Activated CD8-positive, alpha-beta T cell treated with anti-CD3 and anti-CD28 coated beads, Interleukin-2, amount 10 ng/mL, durations not matched to agents 7 days and 5 days (primary cell): ENCODE measurements at places on chromosomes 6 and 20.

- no peak for DNase-seq
Measured at GRCh38 chr20:9166153-9166780, 97.4 kb downstream of the PLCB4 start.

GRCh38 chr6:45112711-45113110 is 215.4 kb upstream of the RUNX2 start:
- DNase-seq = no peak

- no peak for DNase-seq
Measured at GRCh38 chr6:4271761-4272470, 136.5 kb upstream of the ECI2 start.

GRCh38 chr20:60035-60918 is 27.2 kb upstream of the DEFB125 start:
- no peak for DNase-seq

DNA sequence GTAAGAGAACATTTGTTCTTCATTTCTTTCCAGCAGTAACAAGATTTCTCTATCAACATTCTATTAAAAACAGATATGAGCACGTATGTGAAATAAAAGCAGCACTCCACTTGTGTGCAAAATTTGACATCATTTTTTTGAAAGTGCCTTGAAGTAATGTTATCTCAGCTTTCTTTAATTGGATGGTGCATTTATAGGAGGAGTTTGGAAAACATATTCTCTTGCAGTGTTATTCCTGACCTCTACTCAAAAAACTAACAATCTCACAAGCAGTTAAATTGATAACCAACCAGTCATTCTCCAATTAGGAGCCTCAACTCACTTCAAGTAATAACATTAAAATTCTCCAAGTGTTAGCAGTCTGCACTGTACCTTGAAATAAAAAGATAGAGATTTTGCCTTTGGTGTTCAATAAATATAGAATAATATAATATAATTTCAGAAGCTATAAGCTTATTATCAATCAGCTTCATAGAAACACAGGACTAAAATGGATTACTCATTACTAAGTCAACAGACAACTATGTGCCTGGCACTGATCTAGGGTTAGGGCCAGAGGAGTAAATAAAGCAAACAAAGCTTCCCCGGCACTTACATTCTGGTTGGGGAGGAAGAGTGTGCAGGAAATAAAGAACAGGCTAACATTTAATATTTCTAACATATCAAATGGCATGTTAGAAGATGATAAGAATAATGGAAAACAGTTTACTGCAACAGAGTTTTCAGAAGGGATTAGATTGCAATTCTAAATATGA is 149.0 kb upstream of the SGK1 start:
- no peak for DNase-seq

GRCh38 chr6:3291987-3292386 is 33.2 kb downstream of the PSMG4 start:
- no peak for DNase-seq

- no peak for DNase-seq
Measured at GRCh38 chr20:16115911-16116552, 457.2 kb downstream of the KIF16B start.

DNA sequence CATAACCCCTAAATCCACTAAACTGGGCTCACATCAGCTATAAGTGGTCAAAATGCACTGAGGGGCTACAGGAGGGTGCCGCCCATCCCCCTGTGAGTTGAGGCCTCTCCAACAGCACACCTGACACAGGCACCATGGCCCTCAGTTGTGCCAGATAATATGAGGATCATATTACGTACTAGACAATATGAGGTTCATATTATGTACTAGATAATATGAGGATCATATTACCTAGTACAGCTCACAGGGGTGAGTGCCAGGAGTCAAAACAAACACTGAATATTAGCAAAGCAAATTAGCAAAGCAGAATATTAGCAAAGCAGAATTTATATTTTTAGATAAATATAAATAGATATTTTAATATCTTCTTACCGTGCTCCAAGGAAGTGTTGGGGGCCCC is 35.3 kb downstream of the CD24 start:
- no peak for DNase-seq

DNA sequence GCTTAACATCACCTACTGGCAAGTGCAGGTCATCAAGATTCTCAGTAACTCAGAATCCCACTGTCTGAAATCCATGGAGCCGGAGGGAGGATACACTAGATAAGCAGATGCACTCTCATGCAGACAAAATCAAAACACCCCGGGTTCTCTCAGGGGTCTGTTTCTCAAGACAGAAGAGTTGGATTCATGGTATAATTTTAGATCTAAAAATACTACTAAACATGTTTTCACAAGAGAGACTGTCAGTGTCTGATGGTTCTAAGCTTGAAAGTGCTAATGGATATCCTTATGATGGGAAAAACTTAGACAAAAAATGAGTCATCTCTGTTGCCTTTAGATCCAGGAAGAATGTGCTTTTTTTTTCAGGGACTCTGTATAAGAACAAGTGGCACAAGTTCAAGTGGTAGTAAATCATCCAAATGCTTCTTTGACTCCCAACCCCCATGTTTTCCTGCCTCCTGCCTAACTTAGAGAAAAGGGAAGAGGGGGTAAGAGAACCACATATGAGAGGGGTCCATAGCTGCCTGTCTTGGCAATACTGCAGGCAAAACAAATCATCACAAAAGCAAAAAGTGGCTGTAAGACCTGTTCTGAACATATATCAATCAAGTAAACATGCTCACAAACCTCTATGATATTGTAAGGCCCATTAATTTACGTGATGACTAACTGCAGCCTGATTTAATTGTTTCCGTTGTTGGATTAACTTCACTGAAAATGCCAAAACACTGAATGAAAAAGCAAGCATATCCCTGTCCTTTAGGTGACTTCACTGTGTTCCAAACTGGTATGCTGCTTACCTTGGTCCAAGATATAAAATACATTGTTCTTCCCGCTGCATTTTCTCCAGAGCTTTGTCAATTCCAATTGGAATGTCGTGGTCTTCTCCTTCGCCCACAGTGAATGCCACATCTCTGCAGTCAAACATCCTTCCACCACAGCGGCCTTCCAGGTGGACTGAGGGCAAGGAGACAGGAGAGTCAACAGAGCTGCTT is 84.0 kb upstream of the TULP1 start:
- DNase-seq = no peak

DNA sequence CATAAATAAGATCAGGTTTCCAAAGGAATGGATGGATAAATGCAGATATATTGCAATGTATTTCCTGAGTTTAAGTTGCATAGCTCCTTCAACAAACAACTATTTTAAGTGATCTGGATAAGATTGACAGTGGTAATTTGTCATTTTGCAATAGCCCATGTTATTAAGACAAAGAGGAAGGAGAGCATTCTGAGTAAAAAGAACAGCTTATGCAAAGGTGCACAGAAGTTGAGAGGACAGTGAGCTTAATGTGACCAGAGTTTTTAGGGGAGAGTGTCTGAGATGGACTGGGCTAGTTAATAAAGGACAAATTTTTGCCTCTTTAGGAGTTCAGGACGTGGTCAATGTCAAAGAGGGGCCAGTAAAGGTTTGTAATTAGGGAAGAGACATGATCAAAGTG is 48.8 kb upstream of the FBXO30 start:
- DNase-seq = no peak

GRCh38 chr6:125192610-125192930 is 39.0 kb downstream of the TPD52L1 start:
- DNase-seq = no peak

DNA sequence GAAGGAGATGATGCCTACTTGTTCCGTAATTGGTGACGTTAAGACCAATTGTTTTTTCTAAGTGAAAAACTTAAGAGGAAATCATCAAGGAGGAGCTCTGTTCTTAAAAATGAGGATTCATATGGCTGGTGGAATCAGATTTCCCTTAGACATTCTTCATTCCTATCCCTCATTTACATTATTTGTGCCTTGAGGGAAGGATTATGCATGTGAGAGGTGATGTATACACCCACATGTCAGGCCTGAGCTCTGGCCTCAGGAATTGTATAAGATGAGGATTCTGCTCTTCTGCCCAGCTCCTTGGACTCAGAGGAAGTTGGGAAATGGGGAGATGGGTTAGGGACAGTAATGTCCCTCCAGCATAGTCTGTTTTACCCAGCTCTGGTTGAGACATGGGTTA is 42.3 kb downstream of the SCP2D1 start:
- DNase-seq = no peak

DNA sequence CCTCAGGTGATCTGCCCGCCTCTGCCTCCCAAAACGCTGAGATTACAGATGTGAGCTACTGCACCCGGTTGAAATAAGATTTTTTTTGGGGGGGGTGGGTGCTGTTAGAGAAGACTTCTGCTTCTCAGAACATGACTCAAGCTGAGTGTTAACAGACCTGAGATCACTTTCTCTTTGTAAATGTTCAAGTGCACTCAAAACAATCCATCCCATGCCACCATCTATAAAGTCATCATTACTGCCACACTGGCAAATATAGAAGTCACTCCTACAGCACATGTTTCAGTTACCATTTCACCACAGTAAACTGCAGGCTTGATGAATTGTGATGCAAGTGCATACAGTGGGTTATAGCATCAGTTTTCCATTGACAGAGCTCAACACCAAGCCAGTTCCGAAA is 9.0 kb downstream of the VPS16 start:
- no peak for DNase-seq

DNA sequence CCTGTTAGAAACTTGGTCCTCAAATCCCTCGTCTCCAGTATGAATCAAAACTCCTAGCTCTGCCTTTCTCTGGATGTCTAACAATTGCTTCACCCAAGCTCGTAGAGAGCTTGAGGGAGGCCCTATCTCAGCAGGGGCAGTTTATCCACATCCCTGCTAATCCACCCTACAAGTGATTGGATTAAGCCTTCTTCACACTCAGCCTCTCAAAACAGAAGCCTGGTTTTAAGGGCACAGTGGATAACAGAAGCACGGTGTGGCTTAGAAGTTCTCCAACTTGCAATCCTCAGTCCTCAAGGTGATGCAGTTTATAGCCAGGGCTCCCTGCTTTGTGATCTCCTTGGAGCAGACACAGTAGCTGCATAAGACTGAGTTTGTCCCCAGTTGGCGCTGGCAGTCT is 383.9 kb downstream of the KIF16B start:
- no peak for DNase-seq

DNA sequence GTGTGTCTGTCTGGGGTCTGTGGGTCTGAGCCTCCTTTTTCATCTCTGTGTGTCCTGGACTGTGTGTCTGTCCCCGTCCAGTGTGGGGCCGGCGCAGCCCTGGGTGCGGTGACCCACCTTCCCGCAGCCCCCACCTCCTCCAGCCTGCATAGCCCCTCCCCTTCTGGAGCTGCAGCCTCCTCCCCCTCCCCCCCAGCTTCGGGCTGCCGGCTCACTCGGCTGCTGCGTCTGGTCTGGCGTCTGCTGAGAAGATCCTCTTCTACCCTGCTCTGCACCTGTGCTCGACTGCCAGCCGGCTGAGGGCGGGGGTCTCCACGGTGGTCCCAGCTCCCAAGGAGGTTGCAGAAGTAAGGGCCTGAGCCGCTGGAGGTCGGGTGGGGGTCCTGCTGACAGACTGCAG is 7.6 kb upstream of the LKAAEAR1 start:
- no peak for DNase-seq
